ENCODE measurements at places on chromosomes 7 and 10.

DNA sequence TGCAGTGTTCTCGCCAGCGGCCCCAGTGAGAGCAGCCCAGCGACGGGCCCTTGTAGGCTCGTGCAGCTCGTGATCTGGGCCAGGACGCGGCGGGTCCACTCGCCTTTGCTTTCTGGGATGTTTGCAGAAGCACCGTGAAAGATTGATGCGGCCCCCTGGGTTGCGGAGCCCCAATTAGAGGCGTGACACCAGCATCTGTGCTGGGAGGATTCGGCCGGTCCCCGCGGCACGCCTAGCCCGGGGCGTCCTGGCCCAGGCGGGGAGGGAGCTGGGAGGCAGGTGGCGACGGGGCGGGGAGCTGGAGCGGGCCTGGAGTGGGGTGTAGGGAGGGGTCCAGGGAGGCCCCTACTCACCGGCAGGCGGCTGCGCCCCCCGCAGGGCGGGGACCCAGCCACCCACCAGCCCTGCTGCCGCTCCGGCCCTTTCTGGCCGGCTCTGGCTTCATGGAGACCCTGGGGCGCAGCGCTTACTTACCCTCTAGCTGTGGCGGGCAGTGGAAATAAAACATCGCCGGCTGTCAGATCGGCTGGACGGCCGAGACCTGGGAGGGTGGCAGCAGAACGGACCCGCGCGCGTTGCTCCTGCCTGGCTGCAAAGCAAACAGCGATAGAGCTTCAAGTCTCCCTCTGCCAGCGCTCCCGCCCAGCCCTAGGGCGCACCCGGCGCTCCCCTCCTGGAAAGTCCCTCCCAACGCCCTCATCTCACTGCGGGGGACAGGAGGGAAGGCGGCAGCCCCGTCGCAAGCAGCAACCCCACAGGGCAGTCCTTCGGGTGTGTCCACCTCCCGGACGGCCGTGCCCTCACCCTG is 752 bp downstream of the DRGX start:
- DNase-seq, result no peak

DNA sequence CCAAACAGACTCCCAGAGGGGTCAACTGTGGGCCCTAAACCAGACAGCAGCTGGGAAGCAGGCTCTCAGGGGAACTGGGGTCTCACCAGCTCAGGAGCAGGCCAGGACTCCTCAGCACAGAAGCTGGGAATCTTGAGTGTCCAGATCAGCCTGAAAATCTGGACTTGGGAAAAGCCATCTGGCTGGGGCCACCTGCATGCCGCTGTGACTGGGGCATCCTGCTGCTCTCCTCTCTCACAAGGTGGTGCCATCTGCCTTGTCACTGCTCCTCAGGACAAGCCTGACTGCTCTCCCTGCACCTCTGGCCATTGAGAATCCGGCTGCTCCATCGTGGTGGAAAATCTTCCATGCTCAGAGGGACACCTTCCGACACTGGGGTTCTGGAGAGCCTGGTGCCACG is 141.4 kb downstream of the PLPP4 start:
- no peak for DNase-seq

- no peak for DNase-seq
Observed at GRCh38 chr7:95715274-95715673, 57.1 kb upstream of the DYNC1I1 start.

DNA sequence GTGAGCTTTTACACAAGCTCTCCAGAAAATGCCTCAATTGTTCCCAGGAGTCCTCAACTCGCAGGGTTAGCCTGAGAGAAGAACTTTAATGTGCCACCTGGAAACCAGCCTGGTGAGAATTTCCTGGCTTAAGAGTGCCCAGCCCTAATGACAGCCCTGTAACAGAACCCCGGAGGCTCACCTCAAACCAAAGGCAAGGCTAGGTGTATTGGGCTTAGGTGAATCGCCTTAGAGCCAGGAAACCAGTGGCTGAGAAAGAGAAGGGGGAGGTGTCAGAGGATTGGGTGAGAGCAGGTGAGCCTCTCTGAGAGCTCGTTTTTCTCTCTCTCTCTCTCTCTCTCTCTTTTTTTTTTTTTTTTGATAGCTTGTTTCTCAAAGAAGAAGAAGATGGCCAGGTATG is 7.3 kb downstream of the OCM2 start:
- no peak for DNase-seq

DNA sequence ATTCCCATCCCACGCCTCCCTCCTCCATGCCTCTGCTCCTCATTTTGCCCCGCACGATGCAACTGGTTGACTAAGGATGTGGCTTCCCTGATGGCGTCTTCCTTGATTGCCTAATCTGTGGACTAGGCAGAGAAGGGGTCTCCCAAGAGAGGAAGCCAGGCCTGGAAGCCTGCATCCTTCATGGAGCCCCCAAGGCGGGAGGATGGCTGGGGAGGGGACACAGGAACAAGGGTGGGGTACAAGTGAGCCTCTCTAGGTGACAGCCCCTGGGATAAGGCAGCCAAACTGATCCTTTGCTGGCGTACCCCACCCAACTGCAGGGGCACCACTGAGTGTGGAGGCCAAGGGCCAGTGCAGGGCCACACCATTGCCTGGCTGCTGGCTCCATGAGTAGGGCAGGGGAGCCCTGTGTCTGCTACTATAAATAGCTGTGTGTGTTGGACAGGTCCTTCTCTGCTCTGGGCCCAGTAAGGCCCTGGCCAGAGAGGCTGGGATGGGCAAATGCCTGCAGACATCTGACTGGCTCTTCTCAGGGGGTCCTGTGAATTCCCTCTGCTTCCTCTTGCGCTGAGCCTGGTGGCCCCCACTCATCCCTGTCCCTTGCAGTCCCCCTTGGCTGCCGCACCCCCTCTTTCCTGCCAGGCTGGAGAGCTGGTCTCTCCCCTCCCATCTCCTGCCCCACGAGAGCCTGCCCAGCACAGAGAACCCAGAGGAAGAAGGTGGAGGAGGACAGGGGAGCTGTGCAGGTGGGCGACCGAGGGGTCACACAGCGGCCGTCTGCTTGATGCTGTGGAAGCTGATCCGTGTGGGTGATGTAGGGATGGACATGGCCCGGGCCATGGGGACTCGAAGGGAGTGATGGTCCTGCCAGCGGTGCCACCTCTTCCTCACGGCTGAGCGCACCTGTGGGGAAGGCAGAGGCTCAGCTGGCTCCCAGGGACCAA is 29.3 kb downstream of the CRHR2 start:
- no peak for DNase-seq

DNA sequence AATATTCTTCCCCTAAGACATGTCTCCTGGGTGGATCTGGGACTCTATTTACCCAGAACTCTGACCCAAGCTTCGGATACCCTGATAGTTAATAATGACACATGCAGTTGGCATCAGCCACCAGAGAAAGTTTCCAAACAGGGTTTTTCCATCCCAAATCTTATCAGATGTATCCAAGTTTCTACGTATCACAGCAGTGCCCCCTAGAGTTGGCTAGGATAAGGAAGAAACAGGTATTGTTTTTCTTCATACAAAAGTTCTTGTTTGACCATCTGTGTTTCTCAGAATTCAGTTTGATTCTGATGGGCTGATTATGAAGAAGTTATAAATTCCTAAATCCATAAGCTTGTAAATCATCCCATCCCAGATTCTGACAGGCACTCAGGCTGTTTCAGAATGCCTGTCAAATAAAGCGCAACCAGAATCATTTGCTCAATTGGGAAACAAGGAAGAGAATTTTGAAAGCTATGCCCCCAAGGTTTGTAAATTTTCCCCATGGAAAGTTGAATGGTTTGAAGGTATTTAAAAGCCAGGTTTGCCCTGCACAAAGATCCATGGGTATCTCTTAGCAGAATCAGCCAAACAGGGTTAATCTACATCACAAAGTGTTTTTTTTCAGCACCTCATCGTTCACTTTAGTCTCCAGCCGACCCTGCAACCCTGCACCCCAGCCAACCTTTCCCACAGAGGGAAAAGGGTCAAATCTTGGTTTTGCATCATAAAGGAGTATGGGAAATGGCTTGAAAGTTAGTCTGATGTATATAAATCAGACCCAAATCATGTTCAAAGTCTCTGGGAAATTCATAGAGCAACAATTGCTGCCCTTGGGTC is 47.4 kb downstream of the NRAP start:
- peak; percentile 9 for DNase-seq

GRCh38 chr7:124618871-124619270 is 146.7 kb downstream of the GPR37 start:
- no peak for DNase-seq

DNA sequence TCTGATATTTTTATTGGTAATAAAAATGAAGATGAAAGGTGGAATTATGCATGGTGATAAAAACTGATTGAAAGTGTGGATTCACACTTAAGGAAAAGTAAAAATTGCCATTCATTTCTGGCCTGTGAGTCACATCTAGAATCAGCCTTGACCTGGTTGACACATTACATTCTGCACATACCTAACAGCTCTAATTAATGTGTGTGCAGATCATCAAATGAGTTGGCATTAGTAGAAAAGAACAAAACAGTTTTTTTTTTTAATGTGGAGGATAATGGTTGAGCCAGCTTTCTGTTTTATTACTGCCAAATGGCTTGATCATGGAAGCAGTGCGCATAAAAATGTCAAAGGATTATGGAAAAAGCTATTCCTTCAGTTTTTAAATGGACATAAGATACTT is 142.6 kb upstream of the TMEM196 start:
- no peak for DNase-seq

GRCh38 chr7:37062560-37062859 is 338.2 kb upstream of the AOAH start:
- no peak for DNase-seq

DNA sequence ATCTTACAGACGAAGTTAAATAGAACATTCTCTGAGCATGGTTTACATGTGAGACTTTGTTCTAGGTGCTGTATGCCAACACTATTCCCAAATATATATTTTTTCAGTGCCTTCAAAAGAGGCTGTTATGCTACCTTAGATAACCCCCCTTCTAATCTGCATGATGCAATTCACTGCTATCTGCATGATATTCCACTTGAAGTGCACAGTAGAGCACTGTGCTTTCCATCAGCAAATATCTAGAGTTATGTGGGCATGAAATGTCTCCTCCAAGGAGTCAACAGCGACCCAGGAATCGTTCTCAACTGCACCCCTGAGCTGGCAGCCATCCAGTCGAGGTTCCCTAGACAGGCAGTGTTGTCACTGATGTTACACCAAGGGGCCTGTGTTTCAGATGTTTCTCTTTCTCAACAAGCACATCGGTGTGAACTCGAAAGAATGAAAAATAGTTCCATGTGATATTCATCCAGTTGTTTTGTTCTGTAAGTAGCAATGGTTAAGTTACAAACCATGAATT is 88.3 kb downstream of the PDE1C start:
- no peak for DNase-seq

- DNase-seq, result no peak
Observed at GRCh38 chr10:21910798-21911197, 92.7 kb downstream of the DNAJC1 start.

DNA sequence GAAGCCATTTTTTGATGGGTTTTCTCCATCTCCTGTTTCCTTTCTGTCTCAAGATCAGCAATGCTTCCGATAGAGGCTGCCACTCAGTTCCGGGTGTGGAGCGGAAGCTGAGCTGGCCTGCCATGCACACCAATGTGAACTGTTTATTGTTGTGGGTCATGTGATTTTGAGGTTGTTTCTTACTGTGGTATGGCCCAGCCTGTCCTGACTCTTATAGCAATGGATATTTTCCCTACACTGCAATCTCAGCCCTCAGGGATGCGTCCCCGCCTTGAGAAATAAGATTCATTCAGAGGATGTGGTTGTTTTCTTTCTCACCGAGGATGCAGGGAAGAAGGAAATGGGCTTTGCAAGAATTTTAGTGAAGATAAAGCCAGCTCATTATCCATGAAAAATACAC is 134.7 kb downstream of the PFKFB3 start:
- DNase-seq, result no peak

- DNase-seq, result no peak
Observed at GRCh38 chr10:87608756-87609155, 50.9 kb upstream of the PAPSS2 start.

DNA sequence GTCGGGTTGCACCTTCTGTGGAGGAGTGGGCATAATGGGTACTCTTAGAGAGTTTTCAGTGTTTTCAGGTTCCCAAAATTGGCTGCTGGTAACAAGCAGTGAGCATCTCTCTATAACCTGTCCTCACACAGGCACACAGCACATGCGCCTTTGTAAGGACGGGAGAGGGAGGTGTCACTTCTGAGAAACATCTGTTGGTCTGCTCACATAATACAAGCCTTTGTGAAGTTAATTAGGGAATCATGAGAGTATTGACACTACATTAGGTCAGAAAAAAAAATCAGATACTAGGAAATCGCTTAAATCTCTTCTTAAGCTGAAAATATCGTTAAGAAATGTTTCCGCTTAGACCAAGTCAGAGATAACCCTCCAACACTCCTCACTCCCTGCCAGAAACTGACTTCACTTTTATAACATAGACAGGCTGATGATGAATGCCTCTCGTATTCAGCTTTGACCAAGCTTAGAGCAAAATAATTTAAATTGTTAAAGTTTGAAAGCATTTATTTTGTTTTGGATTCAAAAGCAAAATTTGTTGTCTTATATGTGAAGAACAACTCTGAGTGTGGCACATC is 769.7 kb downstream of the TNS3 start:
- no peak for DNase-seq

GRCh38 chr10:123428391-123428790 is 237.8 kb upstream of the GPR26 start:
- no peak for DNase-seq

- DNase-seq, result no peak
Observed at GRCh38 chr10:48612236-48612943, 7.5 kb upstream of the ARHGAP22 start.

- DNase-seq, result no peak
Observed at GRCh38 chr10:97071496-97071895, 114.3 kb downstream of the SLIT1 start.

DNA sequence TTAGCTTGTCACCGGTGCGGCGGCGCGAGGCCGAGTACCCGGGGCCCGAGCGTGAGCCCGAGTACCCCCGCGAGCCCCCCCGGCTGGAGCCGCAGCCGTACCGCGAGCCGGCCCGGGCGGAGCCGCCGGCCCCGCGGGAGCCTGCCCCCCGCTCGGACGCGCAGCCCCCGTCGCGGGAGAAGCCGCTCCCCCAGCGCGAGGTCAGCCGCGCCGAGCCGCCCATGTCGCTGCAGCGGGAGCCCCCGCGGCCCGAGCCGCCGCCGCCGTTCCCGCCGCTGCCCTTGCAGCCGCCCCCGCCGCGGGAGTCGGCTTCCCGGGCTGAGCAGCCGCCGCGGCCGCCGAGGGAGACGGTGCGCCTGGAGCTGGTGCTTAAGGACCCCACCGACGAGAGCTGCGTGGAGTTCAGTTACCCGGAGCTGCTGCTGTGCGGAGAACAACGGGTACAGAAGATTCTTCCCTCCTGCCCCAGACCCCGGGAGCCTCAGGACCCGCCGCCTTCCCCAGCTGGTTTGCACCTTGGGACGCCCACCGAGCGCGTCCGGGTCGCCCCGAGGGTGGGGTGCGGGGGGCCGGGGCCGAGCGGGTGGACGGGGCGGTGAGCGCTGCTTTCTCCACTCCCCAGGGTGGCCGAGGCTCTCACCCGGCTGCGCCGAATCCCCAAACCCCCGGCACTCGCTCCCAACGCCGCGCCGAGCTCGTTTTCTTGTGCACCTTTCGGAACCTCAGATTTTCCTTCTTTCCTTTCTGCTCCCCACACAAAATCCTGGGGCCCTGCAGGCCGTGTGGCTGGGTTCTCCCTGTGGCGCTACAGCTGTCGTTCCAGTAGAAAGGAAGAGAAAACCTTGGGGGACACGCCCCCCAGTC is 708 bp downstream of the UBN2 start:
- peak; percentile 52 for DNase-seq

- DNase-seq, result no peak
Observed at GRCh38 chr7:137667633-137668387, 179.0 kb downstream of the DGKI start.
